Testis (tissue), 5 donors: ENCODE measurements at places on chromosomes 2 and 18. TPM values are rescaled to one million over a fixed set of nuclear protein-coding genes. Genes with fewer than 3 reads are reported as not detected.

Gene DSG1
- total RNA-seq: 3.8 TPM

GRCh38 chr18:34659579-34660517, 50.2 kb upstream of the DTNA start:
- peak; percentile 91 for DNase-seq

DNA sequence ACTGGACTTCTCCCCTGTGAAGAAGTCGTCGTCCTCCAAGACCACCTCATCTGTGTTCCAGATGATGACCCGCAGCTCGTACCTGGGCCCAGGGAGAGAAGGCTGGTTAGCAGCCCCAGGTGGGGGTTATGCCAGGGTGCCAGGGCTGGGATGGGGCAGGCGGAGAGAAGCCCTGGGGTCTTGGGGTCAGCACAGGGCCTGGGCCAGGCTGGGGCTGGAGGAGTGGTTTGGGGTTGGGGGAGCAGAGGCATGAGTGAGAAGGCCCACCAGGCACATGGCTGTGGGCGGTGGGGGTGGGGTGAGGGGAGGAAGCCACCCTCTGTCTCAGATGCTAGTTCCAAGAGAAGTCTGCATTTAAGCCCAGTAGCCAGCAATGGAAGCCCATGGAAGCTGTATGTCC, 15.8 kb downstream of the OTOF start:
- no peak for DNase-seq

DNA sequence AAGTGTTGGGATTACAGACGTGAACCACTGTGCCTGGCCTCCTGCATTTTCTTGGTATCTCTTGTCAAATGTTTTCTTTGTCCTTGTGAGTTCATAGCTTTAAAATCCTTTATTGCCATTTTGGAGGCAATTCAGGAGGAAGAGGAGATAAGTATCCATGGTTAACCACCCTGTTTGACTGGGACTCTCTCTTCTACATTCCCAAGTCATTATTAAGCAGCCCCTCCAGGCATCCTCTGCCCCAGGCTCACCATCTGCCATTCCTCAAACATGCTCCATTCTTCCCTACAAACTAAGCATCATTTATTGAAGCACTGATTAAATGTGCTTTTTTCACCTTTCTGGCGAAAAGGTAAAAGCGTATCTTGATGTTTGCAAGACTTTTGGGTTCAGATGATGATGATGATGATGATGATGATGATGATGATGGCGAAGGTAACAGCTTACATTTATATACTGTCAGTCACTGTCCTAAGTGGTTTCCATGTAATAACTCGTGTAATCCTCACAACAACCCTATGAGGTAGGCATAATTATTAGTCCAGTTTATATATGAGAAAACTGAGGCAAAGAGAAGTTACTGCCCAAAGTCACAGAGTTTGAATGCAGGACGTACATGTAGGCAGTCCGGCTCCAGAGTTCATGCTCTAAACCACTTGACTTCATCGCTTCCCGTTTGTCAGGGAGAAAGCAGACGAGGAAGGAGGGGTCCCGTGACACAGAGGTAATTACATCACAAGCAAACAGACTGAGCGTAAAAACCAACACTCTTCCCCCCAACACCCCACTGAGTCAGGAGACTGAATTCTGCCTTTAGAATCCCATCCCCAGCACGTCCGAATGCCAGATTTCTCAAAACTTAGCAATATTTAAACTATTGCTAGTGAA, 69.7 kb upstream of the ACKR3 start:
- DNase-seq: no peak

Gene GPAT2
- total RNA-seq: 23.5 TPM

GRCh38 chr18:57794951-57795728, 8.0 kb downstream of the ATP8B1 start:
- no peak for DNase-seq

- DNase-seq: no peak
Measured at GRCh38 chr2:239343460-239343859, 57.4 kb downstream of the HDAC4 start.

DNA sequence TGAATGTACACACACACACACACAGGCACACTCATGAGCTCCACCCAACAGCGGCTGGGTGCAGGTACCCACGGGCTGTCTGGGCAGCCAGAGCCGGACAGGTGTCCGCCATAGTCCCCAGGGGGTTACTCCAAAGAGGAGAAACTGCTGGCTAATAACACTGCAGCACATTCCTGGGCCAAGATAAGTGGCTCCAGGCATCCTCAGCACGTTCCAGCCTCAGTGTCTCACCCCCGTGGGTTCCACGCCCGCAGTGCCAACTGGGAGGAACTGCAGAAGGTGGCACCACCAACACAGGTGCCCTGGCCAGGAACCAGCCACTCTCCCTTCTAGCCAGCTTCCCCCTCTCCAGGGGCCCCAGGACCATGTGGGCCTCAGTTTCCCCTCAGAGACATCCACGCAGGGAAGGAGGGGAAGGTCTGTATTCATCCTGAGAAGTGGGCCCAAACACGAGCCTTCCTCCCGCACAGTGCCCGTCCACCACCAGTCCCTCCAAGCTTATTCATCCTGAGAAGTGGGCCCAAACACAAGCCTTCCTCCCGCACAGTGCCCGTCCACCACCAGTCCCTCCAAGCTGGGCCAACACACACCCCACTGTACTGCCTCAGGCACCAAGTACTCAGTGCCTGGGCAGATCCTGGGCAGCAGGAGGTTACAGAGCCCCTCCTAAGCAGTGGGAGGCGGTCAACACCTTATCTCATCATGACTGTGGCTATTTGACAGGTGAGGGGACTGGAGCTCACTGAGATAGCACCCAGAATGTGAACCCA, 47.6 kb downstream of the TNS1 start:
- no peak for DNase-seq

DNA sequence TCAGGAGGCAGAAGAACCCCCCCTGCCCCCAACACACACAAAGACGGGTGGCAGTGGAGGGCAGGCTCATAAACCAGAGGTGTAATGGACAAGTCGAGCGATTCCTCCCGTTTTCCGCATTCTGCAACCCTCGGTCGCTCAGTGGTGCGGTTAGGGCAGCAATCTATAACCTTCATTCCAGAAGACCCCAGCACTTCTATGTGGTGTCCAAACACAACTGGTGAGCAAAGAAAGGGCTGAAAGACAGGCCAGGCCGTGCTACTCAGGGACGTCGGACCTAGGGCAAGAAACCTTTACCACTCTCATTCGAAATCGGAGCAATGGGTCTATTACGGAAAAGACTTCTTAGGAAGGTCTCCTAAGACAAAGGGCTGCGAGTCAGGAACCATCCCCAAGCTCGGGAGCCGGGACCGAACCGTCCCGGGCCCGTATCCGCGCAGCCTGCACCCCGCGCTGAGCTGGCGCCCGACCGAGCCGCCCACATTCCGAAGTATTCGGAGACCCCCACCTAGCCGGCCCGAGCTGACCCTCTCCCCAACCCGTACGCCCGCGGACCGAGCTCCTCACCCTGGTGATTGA, 568 bp downstream of the ARL5A start:
- peak; percentile 57 for DNase-seq
